IPS-NIHi11 (cell line): ENCODE measurements at places on chromosomes 12 and 14.

GRCh38 chr12:65015850-65016249, 105.3 kb downstream of the WIF1 start:
- no peak for DNase-seq

GRCh38 chr14:51284241-51284640, 44.2 kb downstream of the TMX1 start:
- no peak for DNase-seq

GRCh38 chr14:56490379-56490778, 89.2 kb upstream of the TMEM260 start:
- no peak for DNase-seq

DNA sequence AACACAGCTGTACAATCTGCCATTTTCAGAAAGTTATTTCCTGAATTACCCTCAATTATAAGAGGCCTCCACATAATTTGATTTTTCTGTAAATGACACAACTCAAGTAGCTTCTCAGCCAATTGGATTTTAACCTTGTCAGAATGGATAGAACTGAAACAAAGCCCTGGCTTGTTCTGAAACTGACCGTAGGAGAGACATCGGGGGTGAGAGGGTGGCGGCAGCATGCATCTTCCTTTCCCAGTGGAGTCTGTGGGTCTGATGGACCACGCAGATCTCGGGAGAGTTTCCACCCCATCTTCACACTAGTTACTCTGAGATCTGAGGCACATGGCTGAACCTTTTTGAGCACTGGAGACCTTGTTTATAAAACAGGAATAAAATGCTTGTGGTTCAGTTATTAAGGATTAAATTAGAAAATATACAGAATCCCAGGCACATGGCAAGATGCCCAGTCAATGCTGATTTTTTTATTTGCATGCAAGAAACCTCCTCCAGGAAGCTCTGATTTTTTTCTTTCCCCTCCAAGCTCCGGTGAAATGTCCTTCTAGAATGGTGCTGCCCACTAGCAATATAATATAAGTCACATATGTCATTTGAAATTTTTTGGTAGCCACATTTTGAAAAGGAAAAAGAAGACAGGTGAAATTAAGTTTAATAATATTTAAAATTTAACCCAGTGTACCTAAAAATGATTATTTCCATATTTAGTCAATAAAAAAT, 153.9 kb downstream of the CHST11 start:
- DNase-seq, result no peak

- DNase-seq, result no peak
These were observed 464.8 kb upstream of the RGS6 start for GRCh38 chr14:71467361-71467811.

- no peak for DNase-seq
These were observed 1071.0 kb downstream of the SLC6A15 start for GRCh38 chr12:83841620-83842019.

GRCh38 chr12:64157110-64157509, 65.0 kb downstream of the KICS2 start:
- DNase-seq, result no peak

DNA sequence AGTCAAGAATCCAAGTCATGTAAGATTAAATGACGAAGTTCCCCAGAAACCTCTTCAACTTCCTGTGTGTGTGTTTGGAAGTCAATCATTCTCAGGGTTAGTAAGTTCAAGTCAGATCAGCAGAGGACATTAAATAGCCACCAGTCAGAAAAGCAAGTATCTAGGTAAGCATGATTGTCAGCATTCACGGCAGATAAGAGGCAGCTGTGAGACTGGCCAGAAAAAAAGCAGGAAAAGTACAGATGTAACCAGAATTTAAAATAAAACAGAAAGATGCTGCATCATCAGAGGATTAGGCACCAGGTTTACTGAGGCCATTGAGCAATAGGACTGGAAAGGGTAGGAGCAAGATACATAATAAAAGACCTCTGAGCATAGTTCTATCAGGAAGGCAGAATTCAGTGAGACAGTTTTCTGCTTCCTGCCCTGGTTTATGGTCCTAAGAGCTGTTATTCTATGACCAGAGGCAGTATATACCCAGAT, 606.9 kb downstream of the FSCB start:
- no peak for DNase-seq

DNA sequence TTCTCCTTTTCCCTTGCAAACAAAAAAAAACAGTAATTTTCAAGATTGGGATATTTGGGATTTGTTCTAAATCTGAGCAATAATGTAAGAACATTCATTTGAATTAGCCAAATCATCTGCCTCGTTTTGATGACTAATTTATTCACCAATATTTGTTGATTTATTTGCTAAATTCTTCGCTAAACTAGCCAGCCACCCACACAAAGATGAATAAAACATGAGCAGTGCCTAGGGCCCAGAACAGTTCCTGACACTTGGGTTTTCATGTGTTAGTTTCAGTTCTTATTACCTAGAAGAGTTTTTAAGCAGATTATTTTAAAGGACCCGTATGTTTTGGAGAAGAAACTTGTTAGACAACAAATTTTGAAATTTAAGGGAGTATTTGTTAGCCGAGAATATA, 1.4 kb downstream of the ETNK1 start:
- no peak for DNase-seq

DNA sequence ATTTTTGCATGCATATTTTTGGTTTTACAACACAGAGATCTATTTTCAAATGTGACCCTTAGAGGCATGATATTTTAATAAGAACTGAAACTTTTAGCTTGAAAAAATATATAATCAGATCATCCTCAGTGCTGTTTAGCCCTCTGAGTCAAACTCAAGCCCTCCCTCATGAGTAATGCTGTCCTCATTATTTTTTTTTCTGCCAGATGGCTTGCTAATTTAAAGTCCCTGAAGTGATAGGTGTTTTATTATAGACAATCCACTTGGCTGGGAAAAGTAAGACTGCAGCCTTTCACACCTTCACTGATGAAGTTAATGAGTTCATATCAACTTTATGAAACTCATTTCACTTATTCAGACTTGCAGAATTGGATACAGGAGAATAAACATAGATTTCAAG, 227.7 kb downstream of the SLC16A7 start:
- no peak for DNase-seq

DNA sequence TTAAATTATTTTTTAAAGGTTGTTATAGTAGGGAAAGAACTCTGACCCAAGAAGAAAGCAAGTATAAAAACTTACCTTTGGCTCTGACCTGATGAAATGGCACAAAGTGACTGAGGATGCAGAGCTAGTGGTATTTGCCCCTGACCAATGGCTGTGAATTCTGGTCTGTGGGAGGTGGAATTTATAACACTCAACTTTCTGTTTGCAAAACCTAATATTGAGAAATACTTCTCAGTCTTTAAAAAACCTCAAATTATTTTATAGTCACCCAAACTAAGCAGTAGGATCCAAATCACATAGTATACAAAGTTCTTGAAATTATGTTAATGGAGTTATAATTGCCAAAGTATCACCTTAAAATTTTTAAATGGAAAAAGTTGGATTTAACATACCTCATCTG, at the start of gene EPYC:
EPYC (minus strand) TSS at position 101 of the 400 bp plus-strand sequence. CDS start 2,407 bp downstream, outside the sequence.
- no peak for DNase-seq

DNA sequence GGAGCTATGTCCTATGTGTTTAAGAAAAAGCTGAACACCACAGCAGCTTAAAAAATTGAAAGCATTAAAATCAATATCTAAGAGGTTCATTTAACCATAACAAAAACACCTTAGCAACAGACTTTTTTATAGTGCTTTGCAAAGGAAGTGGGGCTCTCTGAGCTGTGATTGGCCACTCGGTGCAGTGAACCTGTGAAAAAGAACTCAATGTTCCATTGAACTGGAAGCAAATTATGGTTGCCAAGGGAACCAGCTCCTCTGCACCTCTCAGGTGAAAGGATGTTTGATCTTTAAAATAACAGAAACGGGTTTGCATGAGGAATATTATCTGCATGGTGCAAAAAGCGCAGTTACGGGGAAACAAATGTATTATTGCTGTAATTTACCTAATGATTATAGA, 149.4 kb downstream of the SNAPC1 start:
- DNase-seq, result no peak

- DNase-seq, result no peak
These were observed 189.0 kb upstream of the CDKN3 start for GRCh38 chr14:54207476-54208462.

GRCh38 chr12:120751389-120751788, 25.8 kb downstream of the ACADS start:
- no peak for DNase-seq

DNA sequence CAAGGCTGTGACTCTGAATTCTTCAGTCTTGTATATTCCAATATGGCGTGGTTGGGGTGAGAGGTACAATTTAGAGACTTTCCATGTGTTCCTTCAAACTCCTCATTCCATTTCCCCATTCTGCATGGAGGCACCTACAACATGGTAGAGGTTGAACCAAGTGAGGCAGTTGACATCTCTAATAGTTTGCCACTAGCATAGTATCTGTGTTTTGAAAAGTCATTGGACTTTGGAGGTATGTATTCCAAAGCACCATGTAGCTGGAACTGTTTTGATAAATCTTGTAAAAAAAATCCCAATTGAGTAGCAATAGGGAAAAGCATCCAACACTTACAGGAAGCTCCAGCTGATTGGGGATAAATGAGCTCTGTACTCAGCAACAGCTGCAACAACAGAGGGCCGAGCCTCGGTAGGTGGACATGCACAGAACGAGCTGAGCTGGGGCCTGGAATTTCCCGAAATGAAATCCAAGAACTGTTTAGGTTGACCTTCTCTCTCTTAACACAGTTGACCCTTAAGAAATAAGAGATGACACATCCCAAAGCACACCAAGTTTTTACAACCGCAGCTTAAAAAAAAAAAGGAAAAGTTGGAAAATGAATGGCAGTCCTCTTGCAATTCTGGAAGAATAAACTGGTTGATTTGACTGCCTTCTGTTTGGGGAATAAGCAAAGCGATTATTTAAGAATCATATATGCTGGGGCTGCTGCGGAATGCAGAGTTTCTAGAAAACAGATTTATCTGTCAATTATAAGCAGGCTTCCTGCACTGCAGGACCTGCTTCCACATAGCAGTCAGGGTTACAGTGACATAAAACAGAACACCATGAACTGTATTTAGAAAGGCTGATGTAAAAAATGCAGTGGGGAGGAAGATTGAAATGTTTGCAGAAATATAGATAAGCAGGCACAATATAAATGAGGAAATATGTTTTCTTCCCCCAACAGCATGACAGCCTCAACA, 194.6 kb upstream of the KRR1 start:
- no peak for DNase-seq

GRCh38 chr14:35336494-35337268, 44.5 kb downstream of the PSMA6 start:
- peak; percentile 73 for DNase-seq

DNA sequence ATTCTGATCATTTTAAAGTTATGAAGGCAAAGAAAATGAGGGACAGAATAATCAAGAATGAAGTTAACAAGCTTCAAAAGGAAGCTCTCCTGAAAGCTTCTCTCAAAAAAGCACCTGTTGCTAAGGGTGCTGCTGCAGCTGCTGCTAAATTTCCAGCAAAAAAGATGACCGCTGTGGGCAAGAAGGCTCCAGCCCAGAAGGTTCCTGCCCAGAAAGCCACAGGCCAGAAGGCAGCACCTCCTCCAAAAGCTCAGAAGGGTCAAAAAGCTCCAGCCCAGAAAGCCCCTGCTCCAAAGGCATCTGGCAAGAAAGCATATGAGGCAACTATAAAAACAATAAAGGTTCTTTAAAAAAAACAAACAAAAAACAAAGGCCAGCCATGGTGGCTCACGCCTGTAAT, 52.7 kb upstream of the NR2C1 start:
- DNase-seq, result no peak

DNA sequence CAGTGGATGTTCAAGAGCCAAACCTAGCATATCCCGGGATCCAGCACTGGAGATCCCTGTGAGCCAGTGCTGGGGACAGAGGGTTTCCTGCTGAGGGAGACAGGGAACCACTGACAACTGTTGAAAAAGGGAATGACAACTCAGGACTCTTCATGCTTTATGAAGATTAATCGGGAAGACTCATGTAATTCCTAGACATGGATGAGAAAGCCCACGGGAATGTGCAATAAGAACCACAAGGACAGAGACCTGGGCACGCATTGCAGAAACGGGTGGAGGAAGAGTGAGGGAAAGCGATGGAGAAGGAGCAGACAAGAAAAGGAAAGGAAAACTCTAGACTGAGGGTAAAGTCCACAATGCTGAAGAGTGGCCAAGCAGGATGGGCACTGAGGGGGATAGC, 296.0 kb downstream of the PCNX1 start:
- DNase-seq, result no peak
